ENCODE measurements at places on chromosomes 1 and 21. TPM values are rescaled to one million over a fixed set of nuclear protein-coding genes. Genes with fewer than 3 reads are reported as not detected.

The ACTA1 gene
- 0.33 TPM for polyA plus RNA-seq

DNA sequence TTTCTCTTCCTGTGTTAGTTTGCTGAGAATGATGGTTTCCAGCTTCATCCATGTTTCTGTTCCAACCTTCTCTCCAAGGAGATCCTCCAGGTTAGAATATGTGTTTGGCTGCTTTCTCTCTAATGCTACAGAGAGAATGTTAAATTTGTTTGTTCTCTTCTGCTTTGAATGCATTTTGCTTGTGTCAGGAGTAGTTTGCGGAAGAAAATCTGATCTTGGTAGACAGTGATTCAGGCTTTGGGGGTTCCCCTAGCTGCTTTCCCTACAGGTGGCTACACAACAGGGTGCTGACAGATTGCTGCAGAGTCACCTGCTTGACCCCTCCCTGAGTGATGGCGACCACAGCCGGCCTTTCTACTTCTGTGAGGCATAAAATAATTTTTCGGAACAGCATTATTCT is 41.8 kb downstream of the MACO1 start:
- DNase-seq: no peak

- DNase-seq: no peak
Measured at GRCh38 chr1:116067566-116067890, 43.7 kb upstream of the MAB21L3 start.

GRCh38 chr1:51344276-51344601 is 13.9 kb upstream of the TTC39A start:
- DNase-seq: no peak

DNA sequence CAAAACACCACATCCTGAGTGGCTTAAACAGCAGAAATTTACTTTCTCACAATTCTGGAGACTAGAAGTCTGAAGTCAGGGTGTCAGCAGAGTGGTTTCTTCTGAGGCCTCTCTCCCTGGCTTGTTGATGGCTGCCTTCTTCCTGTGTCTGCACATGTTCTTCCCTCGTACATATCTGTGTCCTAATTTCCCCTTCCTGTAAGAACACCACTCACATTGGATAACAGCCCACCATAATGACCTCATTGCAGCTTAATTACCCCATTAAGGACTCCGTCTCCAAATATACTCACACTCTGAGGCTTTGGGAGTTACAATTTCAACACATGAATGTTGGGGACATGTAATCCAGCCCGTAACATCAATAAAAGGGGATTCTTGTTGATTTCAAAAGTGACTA is 23.4 kb downstream of the C8A start:
- no peak for DNase-seq

GRCh38 chr1:29412591-29412990 is 176.3 kb downstream of the PTPRU start:
- DNase-seq: no peak
